ENCODE measurements at places on chromosomes 12 and 14.

GRCh38 chr12:10190558-10191388, 11.9 kb downstream of the TMEM52B start:
- DNase-seq: peak; percentile 52

DNA sequence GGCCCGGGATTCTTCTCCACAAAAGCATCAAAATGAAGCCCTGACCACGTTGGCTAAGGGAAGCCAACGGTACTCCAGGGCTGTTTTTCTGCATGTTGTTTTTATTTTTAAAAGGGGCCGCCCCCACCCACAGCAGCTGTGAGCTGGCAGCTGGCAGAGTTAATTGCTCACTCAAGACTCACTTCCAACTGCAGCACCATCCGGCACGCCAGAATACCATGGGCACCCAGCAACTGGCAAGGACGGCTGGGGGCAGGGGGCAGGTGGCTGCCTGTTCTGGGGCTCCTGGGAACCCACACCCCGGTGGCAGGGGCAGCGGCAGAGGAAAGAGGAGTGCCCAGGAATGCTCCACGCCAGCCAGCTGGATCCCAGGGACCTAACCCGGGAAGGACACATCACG, 44.3 kb downstream of the NCOR2 start:
- DNase-seq: peak; percentile 30

GRCh38 chr14:71665781-71666180, 266.4 kb upstream of the RGS6 start:
- DNase-seq: no peak

DNA sequence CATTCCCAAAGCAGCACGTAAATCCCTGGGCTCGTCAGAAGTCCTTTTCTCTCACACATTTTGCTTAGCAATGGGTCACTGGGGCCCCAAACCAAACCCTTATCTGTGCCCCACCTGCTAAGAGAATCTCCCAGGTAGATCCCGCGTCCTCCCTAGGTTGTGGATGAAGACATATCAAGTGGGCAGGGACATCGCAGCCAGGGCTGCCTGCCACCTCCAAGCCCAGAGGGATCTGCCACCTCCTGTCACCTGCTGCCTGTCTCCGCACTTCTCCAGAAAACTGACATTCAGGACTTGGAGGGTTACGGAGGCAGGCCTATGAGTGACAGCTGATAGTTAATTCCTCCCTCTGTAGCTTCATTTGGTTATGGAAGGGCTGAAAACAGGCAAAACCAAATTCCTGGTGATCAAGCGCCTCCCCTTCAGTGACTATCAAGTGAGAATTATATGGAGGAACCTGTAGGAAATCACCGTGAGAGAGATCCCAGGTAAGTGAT, 19.5 kb downstream of the BCL11B start:
- DNase-seq: no peak

DNA sequence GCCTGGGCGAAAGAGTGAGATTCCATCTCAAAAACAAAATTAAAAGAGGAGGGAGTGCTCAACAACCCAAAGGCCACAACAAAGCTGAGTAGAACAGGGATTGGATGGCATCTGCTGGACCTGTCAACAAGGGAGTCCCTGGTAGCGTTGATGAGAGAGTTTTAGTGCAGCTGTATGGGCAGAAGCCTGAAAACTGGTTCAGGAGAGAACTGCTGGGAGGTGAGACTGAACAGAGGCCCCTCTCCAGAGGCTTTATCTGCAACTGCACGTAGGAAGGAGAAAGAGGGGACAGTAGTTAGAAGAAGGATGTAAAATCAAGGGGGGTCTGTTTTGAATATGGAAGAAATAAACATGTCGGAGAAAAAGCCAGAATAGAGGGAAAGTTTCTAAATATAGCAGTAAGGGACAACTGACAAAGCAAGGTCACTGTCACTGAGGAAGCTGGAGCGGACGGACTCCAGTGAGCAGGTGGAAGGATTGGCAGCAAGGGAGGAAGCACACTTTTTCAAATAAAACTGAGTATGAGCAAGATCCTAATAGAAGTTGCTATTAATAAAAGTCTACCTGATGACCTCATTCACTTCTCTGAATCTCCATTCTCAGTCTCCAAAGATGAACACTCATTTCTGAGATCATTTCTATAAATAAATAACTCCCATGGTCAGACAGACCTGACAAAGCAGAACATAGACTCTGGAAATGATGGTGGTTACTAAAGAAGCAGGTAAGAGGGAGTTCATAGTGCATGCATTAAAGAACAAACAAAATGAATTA, 11.8 kb upstream of the ATF1 start:
- no peak for DNase-seq

GRCh38 chr12:22729957-22730443, 105.0 kb downstream of the ETNK1 start:
- no peak for DNase-seq

- DNase-seq: peak; percentile 65
These were observed 47.4 kb upstream of the DICER1 start for GRCh38 chr14:95204705-95205104.

DNA sequence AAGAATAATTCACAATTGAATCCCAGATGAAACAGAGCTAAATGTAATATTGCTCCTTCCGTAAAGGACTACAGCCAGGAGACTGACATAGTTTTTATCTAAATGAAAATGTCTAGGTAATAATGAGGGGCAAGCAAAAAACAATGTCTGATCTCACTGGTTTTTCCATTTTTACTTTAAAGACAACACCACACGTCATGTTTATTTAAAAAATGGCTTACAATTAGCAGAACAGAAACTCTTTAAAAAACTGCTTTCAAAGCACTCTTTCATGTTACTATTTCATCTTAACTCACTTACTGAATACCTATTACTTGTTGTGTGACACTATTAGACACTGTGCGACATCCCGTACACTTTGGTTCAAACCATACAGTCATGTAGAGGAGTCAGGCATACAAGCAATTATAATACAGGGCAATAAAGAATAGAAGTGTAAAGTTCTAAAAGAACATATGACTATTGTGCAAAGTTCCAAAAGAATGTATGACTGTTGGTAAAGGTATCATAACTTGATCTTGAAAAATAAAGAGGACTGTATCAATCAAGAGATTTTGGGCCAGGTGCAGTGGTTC, 9.1 kb downstream of the BTBD7 start:
- DNase-seq: no peak

- no peak for DNase-seq
These were observed 142.5 kb downstream of the SAMD4A start for GRCh38 chr14:54709444-54709843.

DNA sequence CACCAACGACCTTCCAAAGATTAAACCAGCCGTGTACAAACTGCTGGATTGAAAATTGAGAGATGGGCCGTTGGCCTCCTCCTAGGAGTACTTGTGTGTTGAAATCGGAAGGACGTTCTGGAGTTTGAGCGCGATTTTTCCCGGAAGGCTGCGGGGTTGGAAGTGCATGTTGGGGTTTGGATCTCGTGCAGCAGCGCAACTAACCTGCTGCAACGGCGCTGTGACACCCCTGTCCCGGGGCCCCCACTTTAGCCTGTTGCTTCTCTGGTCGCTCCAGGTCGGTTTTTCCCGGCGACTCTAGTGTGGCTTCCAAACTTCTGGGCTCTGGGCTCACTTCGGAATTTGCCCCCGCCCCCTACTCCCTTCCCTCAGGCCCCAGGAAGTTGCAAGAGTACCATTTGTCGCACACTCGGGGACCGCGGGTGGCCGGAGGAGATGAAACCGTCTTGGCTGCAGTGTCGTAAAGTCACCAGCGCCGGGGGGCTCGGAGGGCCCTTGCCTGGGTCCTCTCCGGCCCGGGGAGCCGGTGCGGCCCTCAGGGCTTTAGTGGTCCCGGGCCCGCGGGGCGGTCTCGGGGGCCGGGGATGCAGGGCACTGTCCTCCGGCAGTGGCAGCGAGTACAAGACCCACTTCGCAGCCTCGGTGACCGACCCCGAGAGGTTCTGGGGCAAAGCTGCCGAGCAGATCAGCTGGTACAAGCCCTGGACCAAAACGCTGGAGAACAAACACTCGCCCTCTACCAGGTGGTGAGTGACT, at the start of gene ACSS3:
TSS of gene ACSS3 (plus strand) at position 394 of the 756 bp plus-strand sequence. CDS start at position 436, 42 bp downstream.
- DNase-seq: no peak

DNA sequence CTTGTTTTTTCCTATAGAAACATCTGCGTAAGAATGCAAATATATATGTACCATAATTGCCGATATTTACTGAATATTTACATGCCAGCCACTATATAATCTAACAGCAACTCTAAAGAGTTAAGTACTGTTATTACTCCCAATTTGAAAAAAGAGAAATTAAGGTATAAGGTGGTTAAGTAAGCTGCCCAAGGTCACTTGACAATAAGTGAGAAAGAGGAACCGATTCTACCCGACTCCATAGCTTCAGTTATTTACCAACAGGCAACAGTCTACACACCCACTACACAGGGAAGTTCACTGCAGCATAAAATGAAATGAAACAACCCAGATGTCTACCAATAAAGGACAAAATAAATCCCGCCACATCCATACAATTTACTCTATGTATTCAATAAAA, 1.1 kb downstream of the MIS18BP1 start:
- DNase-seq: peak; percentile 56

- no peak for DNase-seq
These were observed 60.8 kb downstream of the TMCC3 start for GRCh38 chr12:94589591-94590001.

DNA sequence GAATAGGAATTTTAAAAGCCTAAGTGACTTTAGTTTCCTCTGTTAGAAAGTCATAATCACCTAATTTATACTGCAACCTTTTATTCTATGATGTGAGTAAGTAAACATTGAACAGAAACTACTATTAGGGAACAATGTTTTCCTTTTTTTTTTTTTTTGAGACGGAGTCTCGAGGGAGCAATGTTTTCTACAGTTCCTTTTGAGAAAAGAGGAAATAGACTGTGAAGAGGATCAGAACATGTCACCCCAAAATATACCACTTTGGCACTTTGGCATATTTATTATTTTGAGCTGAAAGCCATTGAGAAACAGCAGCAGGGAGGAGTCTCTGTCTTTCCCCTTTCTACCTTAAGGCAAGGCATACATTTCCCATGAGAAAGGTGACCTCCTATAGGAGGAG, 162.7 kb upstream of the CNOT2 start:
- DNase-seq: no peak

- no peak for DNase-seq
These were observed 27.4 kb downstream of the DTX1 start for GRCh38 chr12:113083863-113084435.

- DNase-seq: no peak
These were observed 62.1 kb downstream of the ADGRD1 start for GRCh38 chr12:131015581-131016337.

GRCh38 chr14:26959972-26960660, 362.3 kb upstream of the NOVA1 start:
- no peak for DNase-seq

DNA sequence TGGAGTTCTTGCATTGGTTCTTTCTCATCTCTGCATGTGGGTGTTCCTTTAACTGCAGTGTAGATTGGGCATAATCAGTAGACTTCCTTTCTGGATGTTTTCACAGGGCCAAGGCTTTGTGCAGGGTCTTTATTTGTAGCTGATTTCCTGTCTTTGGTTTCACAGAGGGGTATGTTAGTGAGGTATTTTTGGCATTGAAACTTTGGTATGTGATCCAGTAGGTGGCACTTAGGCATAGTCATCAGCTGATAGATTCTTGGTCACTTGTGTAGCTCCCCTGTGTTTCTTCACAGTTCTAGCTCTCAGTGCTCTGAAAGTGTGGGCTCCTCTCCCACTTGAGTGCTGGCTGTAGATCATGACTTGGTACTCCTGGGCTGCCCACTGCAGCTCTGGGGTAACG, 52.7 kb upstream of the LMO3 start:
- no peak for DNase-seq

GRCh38 chr14:102303664-102304063, 1.3 kb downstream of the MOK start:
- no peak for DNase-seq
